ENCODE measurements at places on chromosomes 11 and 22.

GRCh38 chr11:37973941-37974340 is 1375.9 kb upstream of the RAG2 start:
- peak; percentile 37 for DNase-seq

DNA sequence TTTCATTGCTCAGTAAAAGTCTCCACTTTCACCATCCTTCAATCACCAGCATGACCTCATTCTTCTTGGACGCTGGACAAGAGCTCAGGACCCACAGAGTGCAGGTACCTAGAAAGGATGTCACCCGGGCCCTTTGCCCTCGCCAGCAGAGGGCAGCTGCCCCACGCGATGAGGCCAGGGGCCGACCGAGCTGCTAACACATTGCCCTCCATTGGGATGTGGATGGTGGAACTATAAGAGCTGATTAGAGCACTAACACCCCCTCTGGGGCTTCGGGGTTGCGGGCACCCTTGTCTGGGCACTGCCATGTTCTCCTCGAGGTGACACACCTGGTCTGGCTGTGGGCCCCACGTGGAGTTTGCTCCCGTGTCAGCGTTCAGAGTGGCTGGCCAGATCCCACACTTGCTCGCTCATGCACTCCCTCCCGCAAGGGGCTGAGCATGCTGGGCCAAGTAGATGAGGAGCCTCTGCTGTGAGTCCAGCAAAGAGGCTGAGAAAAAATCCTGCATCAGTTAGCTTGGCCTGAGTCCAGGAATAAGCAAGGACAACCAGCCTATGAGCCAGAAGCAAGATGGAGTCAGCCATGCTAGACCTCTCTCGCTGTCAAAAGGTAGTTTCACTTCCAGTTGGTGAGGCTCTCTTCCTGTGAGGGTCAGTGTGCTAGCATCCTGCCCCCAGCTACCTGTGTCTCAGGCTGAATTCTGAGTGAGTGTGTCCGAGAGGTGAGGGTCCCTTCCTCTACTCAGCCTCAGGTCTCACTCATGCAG is 9.8 kb downstream of the KRTAP5-6 start:
- no peak for DNase-seq

GRCh38 chr22:33018232-33018864 is 39.8 kb downstream of the SYN3 start:
- DNase-seq, result peak; percentile 8

GRCh38 chr11:12587333-12587991 is 86.8 kb upstream of the TEAD1 start:
- peak; percentile 36 for DNase-seq

DNA sequence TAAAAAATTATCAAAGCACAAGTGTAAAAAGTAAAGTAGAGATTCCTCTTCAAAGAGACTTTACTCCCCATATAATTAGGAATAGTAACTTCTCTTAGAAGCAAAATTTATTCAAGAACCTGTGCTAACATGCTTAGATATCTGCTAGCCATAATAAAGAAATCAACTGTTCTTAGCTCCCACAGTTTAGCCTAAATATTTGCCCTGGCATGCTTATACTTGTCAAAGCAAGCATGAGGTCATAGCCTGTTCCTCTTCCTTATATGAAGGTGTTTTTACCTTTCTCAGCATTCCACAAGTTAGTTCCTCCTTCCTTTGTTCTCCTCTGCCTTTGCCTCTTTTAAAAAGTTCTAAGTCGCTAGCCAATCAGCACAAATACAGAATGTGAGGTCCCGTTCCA is 30.3 kb downstream of the RIC3 start:
- no peak for DNase-seq

DNA sequence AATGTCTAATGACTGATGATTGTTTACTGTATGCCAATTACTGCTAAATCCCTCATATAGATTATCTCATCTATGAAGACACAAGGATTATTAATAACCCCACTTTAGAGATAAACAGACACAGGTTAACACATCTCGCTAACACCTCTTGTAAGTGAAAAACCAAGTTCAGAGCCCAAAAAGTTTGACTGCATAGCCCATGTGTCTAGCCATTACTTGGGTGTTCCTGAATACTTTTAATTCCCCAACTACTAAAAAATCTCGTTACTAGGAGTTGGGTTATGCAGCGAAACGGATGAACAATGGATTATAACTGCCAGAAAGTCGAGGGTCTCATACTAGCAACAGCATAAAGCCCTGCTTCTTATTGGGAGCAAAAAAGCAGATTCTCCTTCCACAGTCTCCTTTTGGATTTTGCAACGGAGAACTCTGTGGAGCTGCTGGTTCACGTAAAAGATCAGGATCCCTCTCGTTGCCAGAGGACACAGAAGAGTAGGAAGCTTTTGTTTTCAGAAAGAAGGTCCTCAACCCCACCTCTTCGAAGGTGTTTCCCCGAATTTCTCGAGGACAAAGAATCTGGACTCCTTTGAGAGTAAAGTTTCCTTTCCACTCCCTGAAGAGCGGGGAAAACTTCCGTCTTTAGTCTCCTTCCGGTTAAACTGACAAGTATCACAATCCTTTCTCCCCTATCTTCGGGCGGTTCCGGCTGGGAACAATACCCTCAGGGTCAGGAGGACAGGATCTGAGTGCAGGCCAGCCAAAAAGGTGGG is 979 bp downstream of the ZBED5 start:
- DNase-seq, result no peak

DNA sequence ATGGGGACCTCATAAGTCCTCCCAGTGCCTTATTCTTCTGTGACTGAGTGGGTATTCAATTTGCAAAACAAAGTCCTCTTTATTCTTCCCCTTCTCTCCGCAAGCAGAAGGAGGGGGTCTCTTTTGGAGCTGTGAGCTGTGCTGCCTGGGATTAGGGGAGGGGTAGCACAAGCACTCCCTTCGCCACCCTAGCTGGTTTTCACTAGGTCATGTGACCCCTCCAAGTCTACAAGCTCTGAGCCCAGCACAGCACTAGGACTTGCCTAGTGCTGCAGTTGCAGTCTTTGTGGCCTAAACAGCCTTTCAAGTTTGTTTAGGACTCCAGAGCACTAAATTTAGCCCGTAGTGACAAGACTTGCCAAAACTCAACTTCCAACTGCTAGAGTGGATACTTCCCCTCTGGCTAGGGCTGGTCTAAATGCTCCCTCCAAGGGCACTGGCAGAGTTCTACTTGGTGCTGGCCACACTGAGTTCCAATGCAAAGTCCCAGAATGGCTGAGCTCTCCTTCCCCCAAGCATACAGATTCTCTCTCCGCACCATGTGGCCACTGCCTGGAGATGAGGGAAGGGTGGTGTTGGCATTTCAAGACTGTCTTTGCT is 25.4 kb downstream of the TAF1D start:
- no peak for DNase-seq

DNA sequence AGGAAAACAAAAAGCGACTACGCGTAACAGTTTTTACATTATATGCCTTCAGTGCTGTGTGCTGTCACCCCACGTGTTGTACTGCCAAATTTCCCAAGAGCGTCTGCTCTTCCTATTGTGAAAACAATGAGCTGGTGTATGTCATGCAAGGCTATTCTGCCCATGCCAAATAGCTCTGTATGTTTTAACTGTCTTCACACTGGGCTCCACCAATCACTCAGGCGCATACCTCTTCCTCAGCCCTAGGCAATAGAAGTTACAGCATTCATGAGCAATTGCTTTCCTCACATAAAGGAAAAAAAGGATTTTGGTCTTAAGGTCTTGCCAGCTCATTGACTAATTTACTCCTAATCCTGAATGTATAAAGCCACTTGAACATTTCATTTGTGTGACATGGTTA is 606.8 kb downstream of the NTM start:
- DNase-seq, result peak; percentile 29

Measured in kidney glomerular epithelial cell (primary cell).